Dorsolateral prefrontal cortex (tissue), 122 donors: ENCODE measurements at places on chromosomes 1 and 21.

DNA sequence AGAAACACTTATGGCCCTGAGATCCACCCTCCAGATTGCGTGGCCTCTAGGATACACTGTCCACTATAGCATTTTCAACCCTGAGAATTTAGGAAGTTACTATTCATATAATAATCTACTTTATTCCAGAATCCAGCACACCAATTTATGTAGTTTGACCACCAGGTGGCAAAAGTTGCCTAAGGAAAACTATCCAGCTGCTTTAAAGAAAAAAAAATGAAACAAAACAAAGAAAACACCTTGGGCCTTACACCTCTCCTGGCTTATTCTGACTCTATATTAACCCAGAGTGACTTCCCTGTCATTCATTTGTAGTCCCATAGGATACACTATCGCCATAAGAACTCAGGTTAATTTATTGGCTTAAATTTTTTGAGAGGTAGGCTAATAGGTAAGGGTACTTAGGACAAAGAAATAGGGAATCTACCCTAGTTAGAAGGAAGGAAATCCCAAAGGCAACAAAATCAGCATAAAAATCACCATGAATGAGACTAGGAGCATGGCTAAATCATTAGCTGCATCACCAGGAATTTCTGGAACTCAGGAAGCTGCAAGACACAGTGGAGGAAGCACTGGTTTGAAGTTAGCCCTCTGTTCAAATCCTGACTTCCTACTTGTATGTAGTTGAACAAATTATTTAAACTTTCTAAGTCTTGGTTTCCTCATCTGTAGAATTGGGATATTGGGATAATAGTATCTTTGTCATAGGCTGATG lies 107.5 kb downstream of the SPAG17 start:
- no peak for DNase-seq

DNA sequence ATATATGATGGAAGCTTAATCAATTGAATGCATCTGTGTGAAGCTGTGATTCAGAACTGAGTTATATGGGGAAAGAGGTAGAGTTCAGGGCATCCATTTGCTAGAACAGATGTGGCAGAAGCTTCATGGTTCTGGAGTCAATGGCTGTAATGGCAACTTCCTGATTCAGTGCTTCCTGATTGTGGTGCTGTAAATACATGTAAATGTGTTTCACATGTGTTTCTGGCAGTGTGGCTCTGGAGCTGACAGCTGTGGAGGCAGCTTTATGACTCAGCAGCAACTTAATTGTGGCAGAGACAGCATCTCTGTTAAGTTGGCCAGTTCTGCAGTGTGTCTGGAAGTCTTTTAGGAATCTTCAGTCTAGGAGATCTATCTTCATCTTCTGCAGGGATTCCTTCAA lies 226.6 kb upstream of the ZRANB2 start:
- no peak for DNase-seq

- DNase-seq: no peak
Measured at GRCh38 chr1:245698860-245699259, 544.1 kb downstream of the KIF26B start.

DNA sequence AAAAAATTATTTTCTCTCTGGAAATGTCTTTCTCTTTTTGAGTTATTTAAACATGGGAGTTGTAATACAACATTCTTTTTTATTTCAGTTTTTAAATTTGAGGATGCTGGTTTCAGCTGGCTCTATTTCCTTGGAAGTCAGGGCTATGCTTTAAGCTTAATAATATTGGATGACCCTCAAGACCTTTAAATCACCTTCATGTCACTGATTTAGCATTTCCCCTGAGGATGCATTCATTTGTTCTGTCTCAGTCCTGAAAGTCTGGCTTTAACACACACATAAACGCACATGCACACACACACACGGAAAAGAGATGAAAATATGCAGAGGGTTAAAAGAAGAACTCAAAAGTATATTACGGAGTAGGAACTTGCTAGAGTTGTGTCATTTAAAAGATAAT lies 260.5 kb downstream of the PTBP2 start:
- no peak for DNase-seq

- no peak for DNase-seq
Measured at GRCh38 chr21:42878678-42878992, 704 bp downstream of the WDR4 start.

DNA sequence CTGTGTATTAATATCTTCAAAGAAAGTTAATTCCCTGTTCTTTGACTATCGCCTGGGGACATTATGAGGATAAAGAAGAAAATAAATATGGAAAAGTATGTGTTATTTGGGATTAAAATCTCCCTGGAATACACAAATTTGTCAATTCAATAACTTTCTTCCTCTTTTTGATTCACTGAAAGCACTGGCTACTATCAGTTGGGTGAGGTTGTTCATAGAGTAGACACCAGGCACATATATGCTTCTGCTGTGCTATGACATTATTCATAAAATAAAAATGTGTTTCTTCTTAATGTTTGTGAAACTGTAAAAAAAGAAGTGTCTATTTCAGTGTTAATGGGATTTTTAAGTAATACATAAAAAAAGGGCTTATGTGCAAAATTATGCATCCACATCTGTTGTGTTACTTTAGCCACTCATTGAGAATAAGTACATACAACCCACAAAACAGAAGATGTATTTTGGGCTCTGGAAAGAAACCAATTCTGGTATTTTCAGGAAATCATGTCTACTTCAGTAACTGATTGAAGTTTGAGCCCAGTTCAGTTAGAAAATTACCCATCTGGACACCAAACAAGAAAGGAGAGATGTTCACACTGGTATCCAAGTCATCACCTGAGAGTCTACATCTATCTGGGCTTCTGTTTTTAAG lies 169.4 kb downstream of the GABPA start:
- no peak for DNase-seq

GRCh38 chr1:114011796-114012195 lies 32.5 kb downstream of the OLFML3 start:
- DNase-seq: no peak

DNA sequence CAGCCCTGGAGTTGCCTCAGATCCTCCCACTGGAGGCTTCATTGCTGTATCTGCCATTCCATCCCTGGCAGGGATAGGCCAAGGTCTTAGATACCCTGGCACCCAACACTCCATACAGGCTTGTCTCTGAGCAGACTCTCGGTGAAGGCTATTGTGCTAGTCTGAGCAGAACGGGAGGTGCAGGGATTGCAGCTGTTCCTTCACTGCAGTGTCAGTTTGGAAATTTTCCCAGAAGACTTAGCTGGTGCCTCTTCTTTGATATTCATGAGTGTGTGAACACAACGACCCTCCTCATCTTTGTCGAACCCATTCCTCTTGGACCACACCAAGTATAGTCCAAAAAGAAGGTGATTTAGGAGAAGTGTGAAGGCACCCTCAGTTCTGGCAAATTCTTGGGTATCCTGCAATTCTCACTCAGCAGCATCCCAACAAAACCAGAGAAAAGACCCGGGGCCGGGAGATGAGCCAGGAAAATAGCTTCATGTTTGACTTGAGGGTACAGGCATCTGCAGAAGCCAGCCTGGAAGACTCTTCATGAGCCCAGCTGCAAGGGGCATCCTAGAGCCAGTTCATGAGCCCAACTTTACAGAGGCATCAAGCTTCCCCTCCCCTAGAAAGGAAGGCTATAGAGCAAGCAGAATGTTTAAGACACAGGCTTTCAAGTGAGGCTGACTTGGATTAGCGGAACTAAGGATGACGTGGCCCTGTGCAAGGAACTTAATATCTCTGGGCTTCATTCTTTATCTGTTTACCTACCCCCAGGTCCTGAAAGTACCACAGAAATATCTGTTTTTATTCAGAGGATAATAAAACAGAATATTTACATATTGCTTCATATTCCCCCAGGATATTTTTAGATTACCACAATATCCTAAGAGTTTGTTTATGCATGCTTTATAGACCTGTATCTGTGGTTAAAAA lies 38.8 kb upstream of the HAO2 start:
- no peak for DNase-seq

- no peak for DNase-seq
Measured at GRCh38 chr21:34618941-34619340, 4.0 kb upstream of the RCAN1 start.

DNA sequence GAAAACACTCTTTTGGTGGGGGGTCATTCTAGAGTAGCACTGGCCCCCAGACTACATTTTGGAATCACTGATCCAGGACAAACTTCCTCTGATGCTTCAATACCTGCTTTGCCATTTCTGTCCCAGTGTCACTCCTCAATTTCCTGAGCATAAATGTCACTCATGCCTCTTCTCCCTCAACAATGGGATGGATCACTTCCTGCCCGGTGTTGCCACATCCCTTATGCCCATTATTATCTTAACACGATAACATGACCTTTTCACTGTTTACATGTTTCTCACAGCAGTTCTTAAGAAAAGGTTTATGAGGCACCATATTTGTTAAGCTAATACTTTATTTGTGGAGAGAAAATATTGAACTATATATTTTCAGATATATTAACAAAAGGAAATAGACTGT lies 3.9 kb upstream of the ITLN1 start:
- DNase-seq: no peak

GRCh38 chr1:166695115-166695514 lies 144.2 kb upstream of the POGK start:
- DNase-seq: no peak

GRCh38 chr1:5959667-5960230 lies 32.5 kb downstream of the NPHP4 start:
- DNase-seq: no peak

GRCh38 chr1:2248854-2249558 lies 20.9 kb downstream of the SKI start:
- DNase-seq: no peak

- DNase-seq: no peak
Measured at GRCh38 chr1:198669023-198669698, 30.3 kb downstream of the PTPRC start.

GRCh38 chr1:247084771-247085170 lies 6.2 kb upstream of the ZNF670 start:
- no peak for DNase-seq

GRCh38 chr1:1274299-1274930 lies 761 bp upstream of the UBE2J2 start:
- no peak for DNase-seq

DNA sequence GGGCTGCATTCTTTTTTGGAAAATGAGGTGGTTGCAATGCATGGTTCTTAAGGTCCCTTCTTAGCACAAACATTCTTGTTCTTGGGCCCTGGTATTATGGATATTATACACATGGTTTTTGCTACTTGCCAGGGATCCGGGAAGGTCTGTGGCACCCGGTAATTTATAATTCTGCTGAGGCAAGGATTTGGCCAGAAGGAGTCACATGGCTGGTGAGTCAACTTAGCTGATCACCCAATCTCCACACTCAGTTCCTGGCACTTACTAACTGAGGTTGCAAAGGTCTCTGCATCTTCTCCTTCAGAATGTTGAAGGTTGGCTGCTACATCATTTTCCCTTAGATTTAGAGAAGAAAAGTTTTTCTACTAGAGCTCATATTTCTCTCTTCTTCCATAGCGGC lies 112.5 kb downstream of the ROR1 start:
- no peak for DNase-seq

DNA sequence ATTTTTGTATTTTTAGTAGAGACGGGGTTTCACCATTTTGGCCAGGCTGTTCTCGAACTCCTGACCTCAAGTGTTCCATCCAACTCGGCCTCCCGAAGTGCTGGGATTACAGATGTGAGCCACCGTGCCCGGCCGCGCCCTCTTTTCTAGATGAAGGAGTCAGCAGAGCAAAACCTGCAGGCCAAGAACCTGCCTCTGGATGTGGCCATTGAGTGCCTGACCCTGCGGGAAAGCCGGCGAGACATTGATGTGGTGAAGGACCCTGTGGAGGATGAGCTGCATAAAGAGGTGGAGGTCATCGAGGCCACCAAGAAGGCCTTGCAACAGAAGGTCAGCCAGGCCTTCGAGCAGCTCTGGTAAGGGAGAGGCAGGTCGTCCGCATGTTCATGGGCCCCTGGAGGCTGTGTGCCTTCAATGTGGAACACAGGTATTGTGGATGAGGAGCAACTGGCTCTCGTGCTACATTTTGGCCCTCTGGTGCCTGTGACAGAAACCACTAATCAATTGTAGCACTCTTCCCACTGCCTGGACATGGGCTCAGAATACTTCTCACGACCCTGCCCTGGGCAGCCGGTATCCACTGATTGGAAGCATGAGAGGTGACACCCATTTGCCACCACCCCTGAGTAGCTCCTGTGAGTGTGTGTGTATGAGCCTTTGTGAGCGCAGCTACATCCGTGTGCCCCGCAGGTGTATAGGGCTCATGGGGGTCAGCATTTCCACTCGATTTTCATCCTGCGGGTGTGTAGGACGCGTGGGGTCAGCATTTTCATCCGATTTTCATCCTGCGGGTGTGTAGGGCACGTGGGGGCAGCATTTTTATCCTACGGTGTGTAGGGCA lies 2.0 kb downstream of the TEKT2 start:
- no peak for DNase-seq

DNA sequence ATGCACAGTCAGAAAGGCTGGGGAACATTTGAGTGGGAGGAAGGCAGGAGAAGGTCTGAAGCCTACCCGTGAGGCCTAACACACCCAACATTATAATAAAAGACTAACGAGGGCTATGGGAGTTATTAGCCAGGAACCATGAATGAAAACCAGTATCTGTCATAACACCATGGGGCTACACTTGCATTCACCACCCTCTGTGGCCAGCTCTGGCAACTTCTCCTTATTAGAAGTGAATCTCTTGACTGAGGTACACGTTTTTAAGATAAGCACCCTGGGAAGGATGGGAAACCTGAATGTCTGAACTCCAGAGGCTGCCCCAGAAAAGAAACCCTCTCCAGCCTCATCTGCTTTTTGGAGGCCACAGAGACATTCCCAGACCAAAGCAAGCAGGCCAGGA lies 204.3 kb upstream of the RAB4A start:
- no peak for DNase-seq

GRCh38 chr1:226600254-226600653 lies 51.7 kb downstream of the STUM start:
- no peak for DNase-seq

- no peak for DNase-seq
Measured at GRCh38 chr1:75132242-75132811, 1.9 kb upstream of the LHX8 start.

- DNase-seq: no peak
Measured at GRCh38 chr1:183600634-183601033, 10.4 kb upstream of the NCF2 start.

DNA sequence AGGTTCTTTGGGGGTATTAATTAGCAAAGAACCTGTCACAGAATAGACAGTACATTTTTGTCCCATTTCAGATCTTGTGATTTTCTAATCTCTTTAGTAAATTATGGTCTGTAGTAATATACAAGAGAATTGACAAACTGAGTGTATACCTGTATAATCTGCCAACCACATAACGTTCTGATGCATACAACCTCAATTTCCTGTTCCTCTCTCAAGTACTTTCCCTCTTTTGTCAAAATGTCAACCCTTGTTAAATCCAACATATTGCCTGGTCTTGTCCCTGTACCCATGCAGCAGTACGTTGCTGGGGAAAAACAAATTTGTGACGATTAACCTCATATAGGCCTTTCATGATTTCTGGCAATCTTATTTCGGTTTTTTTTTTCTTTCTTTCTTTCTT lies 1.1 kb downstream of the ARV1 start:
- DNase-seq: no peak

DNA sequence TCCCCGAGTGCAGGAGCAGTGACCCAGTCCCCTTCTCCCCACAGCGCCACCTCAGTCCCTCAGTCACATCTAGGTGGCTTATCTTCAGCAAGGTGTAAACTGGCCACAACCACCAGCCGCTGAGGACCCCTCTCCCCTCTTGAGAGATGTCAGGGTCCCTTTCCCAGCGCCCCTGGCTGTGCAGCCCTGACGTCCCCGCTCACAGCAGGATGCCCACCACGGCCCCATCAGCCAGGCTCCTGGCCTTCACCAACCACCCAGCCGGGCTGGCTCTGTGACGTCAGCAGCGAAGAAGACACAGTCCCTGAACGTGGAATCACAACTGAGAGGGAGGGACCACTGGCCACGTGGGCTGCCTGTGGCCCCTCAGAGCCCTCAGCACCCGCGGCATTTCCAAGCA lies 249.4 kb downstream of the NPHP4 start:
- no peak for DNase-seq
